ENCODE measurements at places on chromosomes 2 and 18.
A peak's percentile ranks its signal among the peaks of the same experiment; 100 is the strongest.

- DNase-seq: peak; percentile 53
Measured at GRCh38 chr2:64854773-64855237, 134.4 kb upstream of the SLC1A4 start.

- DNase-seq: no peak
Measured at GRCh38 chr2:24915175-24915574, 4.9 kb downstream of the ADCY3 start.

- no peak for DNase-seq
Measured at GRCh38 chr2:38509314-38509946, 93.3 kb downstream of the HNRNPLL start.

GRCh38 chr2:113229795-113230194 lies 48.9 kb downstream of the PAX8 start:
- DNase-seq: no peak

DNA sequence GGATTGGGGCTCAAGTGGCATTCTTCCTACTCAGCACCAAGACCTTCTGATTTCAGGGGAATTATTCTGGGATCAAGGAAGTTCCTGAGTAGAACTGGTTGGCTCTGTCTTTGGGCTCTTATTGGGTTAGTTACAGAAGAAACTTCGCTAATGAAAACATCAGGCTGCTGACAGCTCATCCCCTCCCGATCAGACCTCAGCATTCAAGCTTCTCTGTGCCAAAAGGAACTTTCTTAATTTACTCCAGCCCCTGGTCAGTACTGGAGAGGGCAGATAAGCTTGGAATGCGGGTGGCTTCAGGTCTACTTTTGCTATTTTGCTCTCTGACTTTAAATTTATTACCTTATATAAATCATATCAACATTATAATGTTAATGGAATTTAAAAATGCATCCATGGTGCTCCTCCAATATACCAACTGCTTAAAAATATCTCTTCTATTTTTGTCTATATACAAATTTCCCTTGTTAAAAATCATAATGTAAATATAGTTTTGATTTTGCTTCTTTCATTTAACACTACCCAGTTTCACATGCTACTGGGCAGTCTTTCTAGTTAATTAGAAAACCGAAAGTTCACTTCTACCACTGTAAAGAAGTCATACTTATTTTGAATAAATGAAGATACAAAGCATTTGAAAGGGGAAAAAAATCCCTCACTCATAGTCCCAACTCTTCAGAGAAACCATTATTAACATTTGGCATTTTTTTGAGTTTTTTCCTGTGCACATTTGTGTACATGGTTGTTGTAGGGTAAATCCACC lies 34.4 kb downstream of the PCARE start:
- no peak for DNase-seq

- DNase-seq: no peak
Measured at GRCh38 chr18:77321823-77322805, 72.5 kb downstream of the GALR1 start.

DNA sequence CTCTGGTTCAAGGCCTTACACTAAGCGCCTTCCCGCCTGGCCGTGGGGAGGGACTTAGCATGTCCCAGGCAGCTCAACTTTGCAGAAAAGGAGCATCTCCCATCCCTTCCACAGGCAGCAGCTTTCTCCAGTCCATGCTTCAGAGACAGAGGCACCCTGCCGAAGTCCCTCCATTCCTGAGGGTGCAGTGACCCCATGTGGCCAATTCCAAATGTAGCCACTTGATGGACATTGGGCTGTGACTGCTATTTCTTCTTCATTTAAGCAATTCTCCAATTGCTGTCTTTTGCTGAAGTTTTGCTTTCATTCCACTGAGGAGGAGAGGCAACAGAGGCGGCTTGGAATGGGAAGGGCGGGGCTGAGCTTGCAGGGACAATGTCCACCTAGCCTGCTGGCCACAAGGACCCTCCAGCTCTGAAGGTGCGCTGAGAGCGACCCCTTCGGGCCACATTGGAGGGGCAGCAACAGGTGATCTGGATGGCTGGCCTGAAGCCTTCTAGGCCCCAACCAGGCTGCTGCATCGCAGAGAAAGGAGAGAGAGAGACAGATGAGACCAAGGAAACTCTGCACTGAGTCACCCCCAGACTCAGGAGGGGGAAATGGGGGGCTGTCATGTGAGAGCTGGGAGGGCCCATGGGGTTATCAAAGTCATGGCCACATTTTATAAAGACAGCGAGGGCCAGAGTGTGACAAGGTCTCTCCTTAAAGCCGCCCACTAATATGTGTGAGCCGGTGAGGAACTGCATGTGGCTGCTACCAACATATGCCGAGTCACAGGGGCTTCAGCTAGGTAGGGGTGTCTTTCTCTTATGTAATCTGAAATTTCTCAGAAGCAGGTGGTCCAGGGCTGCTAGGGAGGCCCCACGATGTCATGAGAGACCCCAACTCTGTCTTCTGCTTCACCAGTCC lies 61.3 kb downstream of the LONRF2 start:
- DNase-seq: peak; percentile 66

- DNase-seq: no peak
Measured at GRCh38 chr2:145927131-145927950, 1407.4 kb upstream of the ZEB2 start.

DNA sequence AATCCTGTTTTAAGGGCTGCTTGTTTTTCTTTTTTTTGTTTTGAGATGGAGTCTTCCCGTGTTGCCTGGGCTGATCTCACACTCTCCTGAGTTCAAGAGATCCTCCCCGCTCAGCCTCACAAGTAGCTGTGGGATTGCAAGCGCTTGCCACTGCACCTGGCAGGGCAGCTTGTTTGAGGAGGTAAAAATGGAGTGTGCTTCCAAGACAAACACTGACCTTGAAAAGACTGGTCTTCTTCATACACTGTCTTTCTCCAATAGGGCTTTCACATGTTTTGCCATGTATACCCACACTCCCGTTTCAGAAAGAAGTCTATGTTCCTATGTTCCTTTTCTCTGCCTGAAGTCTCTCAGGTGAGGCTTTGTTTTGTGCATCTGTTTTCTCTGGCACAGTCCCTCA lies 32.6 kb upstream of the LDAH start:
- DNase-seq: no peak

GRCh38 chr2:192218377-192218776 lies 23.6 kb upstream of the TMEFF2 start:
- no peak for DNase-seq

DNA sequence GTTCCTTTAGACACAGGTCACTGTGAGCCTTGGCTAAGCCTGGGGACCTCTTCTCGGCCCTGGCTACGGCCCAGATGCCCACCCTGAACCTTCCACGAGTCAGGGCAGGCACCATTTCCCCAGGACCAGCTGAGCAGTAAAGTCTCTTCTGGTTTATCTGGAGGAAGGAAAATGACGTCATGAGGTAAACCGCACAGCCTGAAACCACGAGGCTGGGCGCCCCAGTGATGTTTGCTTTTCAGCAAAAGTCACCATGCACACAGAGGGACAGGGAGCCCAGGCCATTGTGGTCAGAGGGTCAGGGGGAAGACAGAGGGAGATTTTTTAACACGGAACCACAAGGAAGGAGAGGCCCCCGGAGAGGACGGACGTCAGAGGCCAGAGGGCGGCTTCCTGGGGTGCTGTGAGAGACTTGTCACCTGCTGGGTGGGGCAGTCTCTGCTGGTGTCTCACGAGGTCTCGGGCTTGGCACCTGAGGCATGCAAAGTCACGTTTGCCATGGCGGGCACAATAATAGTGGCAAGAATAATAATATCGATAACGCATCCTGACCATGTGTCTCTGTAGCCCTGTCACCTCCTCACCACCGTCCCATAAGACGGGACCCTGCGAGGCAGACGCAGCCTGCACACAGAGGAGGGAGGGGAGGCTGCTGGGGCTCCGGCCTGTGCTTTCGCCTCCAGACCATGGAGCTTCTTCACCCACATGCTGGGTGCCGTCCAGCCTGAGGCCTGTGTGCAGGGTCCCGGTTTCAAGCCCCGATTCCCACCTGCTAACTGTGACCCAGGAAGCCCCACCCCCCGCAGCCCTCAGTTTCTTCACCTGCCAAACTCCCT lies 33.2 kb upstream of the FOSL2 start:
- DNase-seq: no peak

DNA sequence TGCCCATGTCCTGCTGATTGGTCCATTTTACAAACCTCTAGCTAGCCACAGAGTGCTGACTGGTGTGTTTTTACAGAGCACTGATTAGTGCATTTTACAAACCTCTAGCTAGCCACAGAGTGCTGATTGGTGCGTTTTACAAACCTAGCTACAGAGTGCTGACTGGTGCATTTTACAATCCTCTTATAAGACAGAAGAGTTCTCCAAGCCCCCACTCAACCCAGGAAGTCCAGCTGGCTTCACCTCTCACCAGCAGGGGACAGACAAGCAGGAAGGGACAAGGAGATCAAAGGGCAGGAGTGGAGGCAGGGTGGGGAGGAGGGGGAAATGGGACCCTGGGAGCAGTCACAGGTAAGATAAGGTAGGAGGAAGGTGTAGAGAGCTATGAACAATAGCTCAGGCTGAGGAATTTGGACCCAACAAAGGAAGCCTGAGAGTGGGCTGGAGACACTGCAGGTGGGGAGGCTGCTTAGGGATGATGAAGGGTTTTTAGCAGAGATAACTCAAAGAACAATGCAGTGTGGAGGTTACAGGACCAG lies 37.1 kb downstream of the SH2D6 start:
- DNase-seq: no peak

DNA sequence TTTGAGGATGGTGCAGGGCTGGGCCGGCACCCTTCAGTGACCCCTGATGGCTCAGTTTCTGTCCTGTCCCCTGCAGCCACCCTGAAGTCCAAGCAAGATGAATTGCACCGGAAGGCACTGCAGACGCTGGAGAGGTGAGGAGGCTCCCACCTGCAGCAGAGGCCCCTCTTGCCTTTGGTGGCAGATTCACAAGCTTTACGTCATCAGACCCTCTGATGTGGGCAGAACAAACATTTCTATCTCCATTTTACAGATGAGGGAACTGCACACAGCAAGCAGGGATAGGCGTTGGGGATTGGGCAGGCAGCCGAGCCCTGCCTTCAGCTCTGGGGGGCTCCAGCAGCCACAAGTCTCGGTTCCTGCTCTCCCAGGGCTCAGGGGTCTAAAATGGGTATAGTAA lies 107.7 kb upstream of the MCFD2 start:
- DNase-seq: no peak

DNA sequence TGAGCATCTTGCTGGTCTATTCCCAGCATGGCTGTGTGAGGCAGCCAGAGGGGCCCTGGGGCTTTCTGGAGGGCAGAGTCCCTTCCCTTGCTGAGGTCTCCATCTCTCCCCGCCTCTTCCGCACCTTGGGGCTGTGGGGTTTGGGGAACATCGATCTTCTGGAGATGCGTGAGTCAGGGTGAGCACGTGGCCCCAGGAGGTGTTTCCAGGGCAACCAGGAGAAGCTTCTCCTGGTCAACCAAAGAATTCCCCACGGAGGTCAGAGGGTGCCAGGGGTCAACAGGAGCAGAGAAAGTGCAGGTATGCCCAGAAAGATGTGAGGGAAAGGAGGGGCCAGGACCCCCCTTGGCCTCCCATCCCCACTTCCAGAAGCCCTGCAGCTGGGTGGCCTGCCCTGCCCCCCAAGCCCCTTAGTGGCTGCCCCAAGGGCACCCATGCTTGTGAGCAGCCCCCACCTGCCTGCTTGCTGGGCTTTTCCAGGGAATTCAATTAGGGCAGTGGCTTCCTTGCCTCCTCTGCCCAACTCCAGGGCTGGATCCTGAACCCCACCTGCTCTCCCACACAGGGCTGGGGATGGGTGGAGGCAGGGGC lies 2.8 kb upstream of the PROM2 start:
- no peak for DNase-seq

DNA sequence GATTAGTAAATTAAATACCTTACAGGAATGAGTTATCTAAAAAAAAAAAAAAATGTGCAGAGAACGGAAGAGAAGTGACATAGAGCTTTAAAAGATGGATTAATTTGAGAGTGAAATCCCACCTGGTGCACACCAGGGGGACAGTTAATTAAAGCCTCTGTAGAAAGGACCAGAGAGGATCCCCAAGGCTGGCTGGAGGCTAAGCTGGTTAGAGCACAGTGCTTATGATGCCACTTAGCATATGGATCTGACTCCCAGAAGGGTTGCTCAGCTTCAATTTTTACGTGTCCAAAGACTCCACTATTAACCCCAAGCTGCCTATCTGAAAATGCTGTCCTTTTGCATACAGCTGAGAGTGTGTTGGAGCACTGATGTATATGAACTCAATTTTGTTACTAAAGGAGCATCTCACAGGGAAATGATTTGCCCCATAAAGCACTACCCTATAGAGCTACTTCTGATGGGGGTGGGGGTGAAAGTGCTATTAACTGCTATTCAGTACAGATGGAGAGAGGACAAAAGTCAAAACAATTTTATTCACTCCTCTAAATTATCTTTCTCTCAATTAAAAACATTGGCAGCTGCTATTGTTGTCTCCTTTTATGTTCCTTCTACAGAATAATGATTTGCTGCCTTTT lies 15.2 kb upstream of the SLC8A1 start:
- no peak for DNase-seq

- peak; percentile 1 for DNase-seq
Measured at GRCh38 chr18:34772887-34773286, 62.8 kb downstream of the DTNA start.

DNA sequence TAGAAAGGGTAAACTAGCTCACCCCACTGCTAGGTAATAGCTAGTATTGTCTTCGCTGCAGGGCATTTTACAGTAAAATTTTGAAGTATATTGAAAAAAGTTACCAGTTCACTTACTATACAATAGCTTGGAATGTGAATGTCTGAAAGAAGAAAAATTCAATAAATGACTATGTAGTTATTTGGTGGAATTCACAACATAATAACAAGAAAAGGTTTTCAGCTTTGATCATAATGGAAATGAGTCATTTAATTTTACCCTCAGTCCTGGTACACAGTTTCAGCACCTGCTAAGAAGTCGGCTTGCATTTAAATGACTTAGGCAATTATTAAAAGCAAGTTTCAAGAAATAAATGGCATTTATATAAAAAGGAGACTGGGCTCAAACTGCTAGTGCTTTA lies 90.4 kb downstream of the NUP35 start:
- DNase-seq: no peak
